Stimulated activated CD8-positive, alpha-beta memory T cell treated with anti-CD3 and anti-CD28 coated beads, Interleukin-4, amount 100 ng/mL, for 1 hour (primary cell): ENCODE measurements at places on chromosomes 2 and 18.

DNA sequence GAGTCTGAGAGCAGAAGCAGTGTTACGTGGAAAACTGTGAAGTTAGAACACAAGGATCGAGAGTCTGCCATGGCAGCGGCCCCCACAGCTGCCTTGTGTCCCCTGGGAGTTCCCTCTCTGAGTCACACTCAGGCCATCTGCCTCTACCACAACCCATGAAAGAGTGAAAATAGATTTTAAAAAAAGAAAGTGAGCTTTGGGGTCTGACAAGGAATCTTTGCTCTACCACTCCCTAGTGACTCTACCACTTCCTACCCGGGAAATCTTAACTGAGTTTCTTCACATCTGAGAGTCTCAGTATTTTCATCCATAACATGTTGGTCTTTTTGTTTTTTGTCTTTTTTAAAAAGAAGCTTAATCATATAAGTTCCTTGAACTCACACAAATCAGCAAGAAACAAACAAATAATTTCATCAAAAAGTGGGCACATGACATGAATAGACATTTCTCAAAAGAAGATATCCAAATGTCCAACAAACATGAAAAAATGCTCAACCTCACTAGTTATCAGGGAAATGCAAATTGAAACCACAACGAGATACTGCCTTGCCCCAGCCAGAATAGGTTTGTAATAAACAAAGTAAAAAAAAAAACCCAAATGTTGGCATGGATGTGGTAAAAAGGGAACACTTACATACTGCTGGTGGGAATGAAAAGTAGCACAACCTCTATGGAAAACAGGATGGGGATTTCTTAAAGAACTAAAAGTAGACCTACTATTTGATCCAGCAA lies 2.4 kb upstream of the MSGN1 start:
- no peak for DNase-seq

- DNase-seq: no peak
Observed at GRCh38 chr2:61288070-61288841, 126.3 kb downstream of the C2orf74 start.

GRCh38 chr2:200193331-200193730 lies 113.2 kb upstream of the SPATS2L start:
- no peak for DNase-seq

DNA sequence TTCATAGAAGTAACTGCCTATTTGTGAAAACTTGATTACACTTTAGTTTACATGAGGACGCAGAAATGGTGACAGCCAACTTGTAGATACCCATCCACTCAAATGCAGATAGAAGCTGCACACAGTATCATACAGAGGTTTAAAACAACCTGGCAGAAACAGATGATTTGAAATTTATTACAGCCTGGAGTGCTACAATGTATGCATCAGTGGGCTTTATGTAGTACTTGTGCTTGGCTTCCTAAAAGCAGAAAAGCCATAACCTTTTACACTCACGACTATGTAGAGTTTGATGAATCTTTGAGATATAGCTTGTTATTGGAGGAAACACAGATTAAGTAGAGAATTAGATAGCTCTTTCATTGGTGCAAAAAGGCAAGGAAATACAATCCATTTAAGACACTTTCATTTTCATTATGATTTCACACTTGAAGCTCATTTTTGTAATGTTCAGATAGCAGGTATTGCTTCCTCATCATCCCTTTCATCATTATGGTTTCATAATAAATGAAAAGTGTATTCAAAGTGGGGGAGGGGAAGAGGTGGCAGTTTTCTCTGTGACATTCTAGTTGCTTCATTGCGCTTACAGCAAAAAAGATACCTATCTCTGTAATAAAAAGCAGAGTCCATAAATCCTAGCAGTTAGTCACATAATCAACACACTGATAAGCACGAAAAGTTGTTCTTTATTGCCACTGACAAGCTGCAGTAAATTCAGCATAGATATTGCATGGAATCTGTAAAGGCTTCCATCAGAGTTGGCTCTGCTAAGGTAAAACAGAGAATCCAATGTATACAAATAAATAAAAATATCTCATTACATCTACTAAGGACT lies 789.8 kb upstream of the FSHR start:
- no peak for DNase-seq

GRCh38 chr2:50952596-50952995 lies 79.3 kb downstream of the NRXN1 start:
- DNase-seq: no peak

- no peak for DNase-seq
Observed at GRCh38 chr2:160615706-160616105, 122.1 kb upstream of the RBMS1 start.

GRCh38 chr2:47189635-47190034 lies 34.5 kb upstream of the STPG4 start:
- DNase-seq: no peak

DNA sequence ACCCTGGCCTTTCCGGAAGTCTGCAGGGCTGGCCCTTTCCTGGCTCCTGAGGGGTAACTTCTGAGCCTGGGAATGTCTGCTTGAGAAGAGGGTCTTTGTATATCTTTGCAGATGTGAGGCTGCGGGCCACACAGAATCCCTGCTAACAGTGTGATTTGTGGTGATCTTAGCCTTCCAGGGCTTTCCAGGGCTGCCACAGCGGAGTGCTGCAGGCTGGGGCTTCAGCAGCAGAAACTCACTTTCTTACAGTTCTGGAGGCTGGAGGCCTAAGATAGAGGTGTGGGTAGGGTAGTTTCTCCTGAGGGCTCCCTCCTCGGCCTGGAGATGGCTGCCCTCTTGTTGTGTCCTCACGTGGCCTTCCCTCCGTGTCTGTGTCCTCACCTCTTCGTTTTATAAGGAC lies 294.7 kb upstream of the HS6ST1 start:
- DNase-seq: no peak

GRCh38 chr2:212032032-212032431 lies 506.6 kb downstream of the ERBB4 start:
- no peak for DNase-seq

DNA sequence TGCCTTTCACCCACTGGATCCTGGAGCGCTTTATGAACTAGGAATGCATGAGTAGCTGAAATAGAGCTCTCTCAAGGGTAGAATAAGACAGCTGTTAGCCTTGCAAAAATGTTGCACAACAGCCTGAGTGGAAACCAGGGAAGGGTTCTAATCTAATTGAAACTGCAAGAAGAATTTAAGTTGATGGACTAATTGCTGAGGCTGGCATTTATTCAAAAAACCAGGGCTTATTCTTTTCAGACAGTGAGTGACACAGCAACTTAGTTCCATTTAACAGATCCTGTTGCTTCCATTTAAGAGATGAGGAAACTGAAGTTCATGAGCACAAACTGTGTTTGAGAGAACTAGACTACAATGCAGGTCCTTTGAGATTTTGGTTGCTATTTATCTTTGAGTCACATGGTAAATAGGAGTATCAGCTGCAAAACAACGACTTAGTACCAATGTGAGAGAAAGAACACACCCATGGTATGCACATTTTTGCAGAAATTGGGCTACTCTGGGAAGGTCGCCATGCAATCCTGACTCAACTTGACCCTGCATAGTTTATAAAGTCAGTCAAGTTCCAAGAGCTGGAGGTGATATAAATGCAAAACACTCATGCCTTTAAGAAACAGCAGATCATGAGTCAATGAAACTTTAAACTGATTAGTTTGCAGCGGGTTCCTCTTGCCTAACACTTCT lies 76.4 kb upstream of the PARD3B start:
- no peak for DNase-seq

- DNase-seq: no peak
Observed at GRCh38 chr2:186919296-186919695, 70.3 kb upstream of the ZSWIM2 start.

DNA sequence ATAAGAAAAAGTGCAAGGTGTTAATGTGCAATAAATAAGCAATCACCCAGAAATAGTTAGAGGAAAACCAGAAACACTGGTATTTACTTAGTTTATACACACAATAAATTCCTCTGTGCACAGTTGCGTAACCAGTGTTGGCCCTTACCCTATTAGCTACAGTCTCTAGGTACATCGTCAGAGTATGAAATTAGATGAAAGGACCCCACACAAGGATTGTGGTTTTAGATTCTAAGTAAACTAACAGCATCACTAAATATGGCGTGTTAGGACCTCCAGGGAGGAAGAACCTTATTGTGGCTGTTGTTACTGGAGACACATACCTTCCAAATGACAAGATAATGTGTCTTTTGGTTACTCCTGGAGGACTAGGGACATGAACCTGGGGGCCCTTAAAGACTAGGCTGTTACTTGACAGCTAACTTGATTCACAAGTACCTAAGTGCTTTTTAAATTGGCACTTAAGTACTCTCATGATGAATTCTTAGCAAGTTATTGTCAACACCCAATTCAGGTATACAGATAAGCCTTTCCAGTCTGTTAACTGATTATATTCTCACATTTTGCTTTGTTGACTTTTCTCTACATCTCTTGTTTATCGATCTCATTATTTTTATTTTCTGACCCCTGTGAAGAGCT lies 115.3 kb downstream of the FEZ2 start:
- DNase-seq: no peak

DNA sequence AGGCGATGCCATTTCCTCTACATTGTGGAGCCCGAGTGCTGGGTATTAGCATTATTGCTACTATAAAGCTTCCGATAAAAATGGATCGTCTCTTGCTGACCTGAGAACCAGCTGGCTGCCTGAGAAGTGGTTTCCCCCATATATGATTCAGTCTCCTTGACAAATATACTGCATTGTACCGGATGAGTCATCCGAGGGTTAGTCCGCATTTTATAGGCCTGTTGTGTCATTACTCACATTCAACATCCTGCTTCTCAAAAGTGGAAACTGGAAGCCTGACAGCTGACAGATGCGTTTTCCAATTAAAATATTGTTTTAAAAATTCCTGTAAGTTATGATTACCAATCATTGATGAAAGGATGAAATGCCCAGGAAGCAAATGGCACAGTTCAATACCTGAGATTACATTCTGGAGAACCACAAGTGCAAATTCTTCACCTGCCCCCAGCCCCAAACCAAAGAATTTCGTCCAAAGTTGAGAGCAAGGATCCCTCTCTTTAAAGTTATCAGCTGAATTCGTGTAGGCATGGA lies 65.7 kb downstream of the SPRED2 start:
- DNase-seq: no peak

DNA sequence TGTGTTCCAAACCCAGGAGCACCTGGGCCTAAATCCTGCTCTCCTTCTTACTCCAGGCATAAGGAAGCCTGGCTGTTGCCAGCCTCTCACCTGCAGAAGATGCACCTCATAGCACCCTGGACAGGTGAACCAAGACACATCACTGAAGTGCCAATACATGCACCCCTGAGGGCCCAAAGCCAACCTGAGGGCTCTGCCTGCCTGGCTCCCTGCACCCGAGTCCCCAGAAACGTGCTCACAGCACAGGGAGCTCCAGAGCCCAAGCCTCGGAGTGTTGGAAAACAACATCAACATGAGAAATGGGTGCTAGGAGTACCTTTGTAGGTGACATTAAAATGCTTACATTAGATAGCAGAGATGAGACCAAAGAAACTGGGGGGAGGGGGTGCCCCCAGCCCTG lies 96.3 kb upstream of the RAB6C start:
- no peak for DNase-seq
